Type B pancreatic cell (in vitro differentiated cells): ENCODE measurements at places on chromosomes 11 and 22. TPM values are rescaled to one million over a fixed set of nuclear protein-coding genes. Genes with fewer than 3 reads are reported as not detected.

RFPL1 gene
- total RNA-seq = not detected in 2 replicates

RPLP2 gene
- total RNA-seq = 1,985 and 2,207 TPM in 2 replicates

PELI3 gene
- total RNA-seq = 17.9 and 25.0 TPM in 2 replicates

IGSF22 gene
- 0.07 and 0.26 TPM in 2 replicates for total RNA-seq
